Left forelimb (tissue), 1 donor: ENCODE measurements at places on chromosomes 7 and 10.

DNA sequence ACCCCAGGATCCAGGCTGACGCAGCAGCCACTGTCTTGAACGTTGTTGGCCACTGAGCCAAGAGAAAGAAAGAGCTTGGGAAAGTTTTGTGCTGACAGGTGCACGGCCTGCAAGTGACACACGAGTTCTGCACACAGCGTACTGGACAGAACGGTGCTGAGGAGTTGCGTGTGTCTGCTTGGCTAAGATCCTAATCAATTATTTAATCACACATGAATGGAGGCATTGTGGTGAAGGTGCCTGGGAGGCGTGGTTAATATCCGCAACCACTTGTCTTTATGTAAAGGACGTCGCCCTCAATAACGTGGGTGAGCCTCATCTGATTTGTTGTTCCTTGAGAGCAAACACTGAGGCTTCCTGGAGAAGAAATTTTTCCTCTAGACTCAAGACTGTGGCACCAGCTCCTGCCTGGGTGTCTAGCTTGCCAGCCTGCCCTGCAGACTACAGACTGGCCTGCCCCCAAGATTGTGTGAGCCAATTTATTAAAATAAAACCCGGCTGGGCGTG is 16.6 kb upstream of the GNA12 start:
- no peak for DNase-seq

DNA sequence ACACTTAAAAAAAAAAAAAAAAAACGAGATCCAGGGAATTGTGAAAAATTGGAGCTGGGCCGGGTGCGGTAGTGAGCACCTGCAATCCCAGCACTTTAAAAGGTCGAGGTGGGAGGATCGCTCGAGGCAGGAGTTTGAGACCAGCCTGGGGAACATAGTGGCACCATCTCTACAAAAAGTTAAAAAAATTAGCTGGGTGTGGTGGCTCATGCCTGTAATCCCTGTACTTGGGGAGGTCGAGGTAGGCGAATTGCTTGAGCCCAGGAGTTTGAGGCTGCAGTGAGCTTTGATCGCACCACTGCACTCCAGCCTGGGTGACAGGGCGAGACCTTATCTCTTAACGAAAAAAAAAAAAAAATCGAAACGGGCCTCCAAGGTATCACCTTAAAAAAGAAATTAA is 2.0 kb downstream of the CLDN4 start:
- no peak for DNase-seq

DNA sequence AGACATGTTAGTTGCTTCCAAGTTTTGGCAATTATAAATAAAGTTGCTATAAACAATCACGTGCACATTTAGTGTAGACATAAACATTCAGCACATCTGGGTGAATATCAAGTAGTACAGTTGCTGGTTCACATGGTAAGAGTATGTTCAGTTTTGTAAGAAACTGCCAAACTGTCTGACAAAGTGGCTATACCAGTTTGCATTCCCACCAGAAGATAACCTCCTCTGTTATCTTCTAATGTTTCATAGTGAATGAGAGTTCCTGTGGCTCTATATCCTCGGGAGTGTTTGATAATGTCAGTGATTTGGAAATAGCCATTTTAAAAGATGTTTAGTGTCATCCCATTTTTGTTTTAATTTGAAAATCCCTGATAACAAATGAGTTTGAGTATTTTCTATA is 259.6 kb upstream of the PLXDC2 start:
- no peak for DNase-seq

DNA sequence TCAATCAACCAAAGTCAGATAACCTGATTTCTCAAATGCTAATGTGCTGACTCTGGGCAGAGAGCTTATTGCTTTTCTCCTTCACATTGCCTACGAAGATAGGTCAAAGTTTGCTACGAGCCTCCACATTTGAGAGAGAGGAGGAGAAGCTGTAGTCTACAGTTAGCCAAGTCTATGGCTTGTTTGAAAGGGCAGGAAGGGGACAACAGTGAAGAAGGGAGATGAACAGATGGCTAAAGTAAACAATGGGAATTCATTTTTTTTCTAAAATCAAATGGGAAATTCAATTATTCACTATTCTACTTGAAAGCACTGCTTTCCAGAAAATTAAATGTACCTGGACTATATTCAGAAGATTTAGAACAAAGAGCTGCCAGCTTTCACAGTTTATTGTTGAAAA is 126.7 kb upstream of the C1QL3 start:
- no peak for DNase-seq

- no peak for DNase-seq
Observed at GRCh38 chr7:98802088-98802780, 67.6 kb downstream of the TMEM130 start.

GRCh38 chr7:14839307-14839706 is 63.2 kb downstream of the DGKB start:
- DNase-seq: no peak

GRCh38 chr7:2143981-2144595 is 88.7 kb downstream of the MAD1L1 start:
- DNase-seq: no peak

DNA sequence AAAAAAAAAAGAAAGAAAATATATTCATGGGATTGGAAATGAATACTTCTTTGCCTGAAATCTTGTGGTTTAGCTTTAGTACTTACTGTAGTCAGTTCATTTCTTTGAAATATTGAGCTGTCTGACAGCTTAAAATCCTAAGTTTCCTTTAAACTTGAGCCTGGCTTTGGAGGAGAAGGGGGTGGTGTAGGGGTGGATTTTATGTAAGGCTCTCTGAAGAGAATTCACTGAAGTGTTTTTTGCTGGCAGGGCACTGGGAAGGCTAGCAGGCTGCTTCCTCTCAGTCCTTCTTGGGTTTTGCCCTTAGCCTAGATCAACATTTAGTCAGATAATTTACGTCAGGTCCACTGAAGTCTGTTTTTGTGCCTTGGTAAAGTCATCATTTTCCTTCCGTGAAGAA is 516.5 kb downstream of the AUTS2 start:
- no peak for DNase-seq
